ENCODE measurements at places on chromosomes 11 and 22. TPM values are rescaled to one million over a fixed set of nuclear protein-coding genes. Genes with fewer than 3 reads are reported as not detected.

- H3K27ac ChIP-seq: no peak overlapping the region
- H3K4me1 ChIP-seq: peaks cover 11% of the 10 kb centered on the region
- no peak overlapping the region for H3K4me3 ChIP-seq
- H3K27me3 ChIP-seq: no peaks in the 10 kb centered on the region
- peaks cover 25% of the 10 kb centered on the region for H3K36me3 ChIP-seq
- peak; percentile 57 for DNase-seq
These were observed 28.5 kb downstream of the MAFF start for GRCh38 chr22:38230108-38230825.

DNA sequence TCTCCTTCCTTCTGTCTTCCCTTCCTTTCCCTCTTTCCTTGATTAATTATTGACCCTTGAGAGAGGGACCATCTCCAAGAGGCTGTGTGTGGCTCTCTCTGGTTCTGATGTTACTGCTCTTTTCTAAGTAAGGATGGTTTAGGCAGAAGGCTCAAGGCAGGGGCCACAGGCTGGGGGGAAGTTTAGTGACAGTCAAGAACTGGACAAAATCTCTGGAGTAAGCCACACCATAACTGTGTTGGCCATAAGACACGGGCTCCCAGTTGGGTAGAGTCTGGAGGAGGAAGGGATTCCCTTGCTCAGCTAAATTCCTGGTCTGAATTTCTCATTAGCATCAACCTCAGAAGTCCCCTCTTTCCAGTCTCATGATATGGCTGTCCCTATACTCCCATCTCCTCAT, 74.7 kb downstream of the BUD13 start:
- H3K4me3 ChIP-seq: no peak overlapping the region
- H3K36me3 ChIP-seq: no peaks in the 10 kb centered on the region
- no peak overlapping the region for H3K27ac ChIP-seq
- H3K27me3 ChIP-seq: peaks cover 15% of the 10 kb centered on the region
- H3K4me1 ChIP-seq: peaks cover under 1% of the 10 kb centered on the region

DNA sequence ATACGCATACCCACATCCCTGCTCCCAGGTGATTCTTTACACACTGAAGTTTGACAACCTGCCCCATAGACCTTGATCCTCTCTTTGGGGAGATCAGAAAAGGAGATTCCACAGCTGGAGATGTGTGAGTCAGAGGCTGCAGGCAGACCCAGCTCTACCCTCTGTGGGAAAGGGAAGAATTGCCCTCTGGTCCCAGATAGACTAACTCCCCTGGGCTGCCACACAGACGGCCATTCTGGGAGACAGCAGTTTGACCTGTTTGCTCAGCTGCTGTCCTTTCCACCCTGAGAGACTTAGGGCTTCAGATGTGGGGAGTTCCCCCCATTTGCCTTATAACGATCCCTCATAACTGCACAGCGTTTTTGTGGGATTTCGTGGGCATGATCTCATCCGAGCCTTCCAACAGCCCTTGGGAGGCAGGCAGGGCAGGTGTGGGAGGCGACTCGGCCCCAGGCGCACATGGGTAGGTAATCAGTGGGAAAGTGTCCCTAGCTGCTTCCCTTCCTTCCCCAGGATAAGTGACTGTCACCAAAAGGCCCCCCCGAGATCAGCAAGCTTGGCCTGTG, 14.1 kb downstream of the FAM83F start:
- H3K36me3 ChIP-seq: no peaks in the 10 kb centered on the region
- H3K4me3 ChIP-seq: no peak overlapping the region
- no peak overlapping the region for H3K27ac ChIP-seq
- H3K27me3 ChIP-seq: peaks cover 4% of the 10 kb centered on the region
- DNase-seq: no peak

Gene PPP1R14B
- 106 TPM for total RNA-seq

DNA sequence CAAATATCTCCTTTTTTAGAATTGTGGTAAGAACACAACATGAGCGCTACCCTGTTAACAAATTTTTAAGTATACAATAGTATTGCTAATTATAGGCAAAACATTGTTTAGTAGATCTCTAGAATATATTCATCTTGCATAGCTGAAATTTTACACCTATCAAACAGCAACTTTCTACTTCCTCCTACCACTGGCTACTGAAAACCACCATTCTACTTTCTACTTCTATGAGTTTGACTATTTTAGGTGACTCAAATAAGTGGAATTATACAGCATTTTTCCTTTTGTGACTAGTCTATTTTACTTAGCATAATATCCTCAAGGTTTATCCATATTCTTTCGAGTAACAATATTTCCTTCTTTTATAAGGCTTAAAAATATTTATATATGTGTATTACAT, 128.4 kb downstream of the FAM76B start:
- no peaks in the 10 kb centered on the region for H3K4me1 ChIP-seq
- no peaks in the 10 kb centered on the region for H3K27me3 ChIP-seq
- H3K4me3 ChIP-seq: no peak overlapping the region
- H3K36me3 ChIP-seq: no peaks in the 10 kb centered on the region

Gene ZDHHC13
- 15.7 TPM for total RNA-seq

Gene RTN4RL2
- 0.42 TPM for total RNA-seq

DNA sequence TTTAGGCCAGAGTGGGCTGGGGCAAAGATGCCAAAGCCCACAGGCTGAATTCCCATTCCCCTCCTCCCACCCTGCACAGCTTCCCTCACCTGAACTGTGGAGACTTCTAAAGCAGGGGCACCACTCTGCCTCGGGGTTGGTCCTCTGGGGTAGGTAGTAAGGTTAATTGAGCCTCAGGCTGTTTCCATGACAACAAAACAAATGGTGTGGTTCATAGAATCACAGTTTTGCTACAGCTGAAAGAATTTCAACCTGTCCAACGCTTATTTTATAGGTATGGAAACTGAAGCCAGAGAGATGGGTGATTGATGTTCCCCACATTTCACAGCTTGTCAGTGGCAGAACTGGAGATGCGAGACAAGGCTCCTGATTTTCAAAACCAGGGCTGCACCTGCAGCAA, 109.5 kb downstream of the SNX19 start:
- no peaks in the 10 kb centered on the region for H3K36me3 ChIP-seq
- no peak for DNase-seq
- no peak overlapping the region for H3K4me3 ChIP-seq
- H3K27me3 ChIP-seq: no peaks in the 10 kb centered on the region
- H3K27ac ChIP-seq: no peak overlapping the region

Gene SLC22A6
- not detected for total RNA-seq

Gene SLC37A2
- total RNA-seq: 4.3 TPM

Gene PRODH
- total RNA-seq: 3.3 TPM

Gene OR2AG2
- total RNA-seq: 0.05 TPM

DNA sequence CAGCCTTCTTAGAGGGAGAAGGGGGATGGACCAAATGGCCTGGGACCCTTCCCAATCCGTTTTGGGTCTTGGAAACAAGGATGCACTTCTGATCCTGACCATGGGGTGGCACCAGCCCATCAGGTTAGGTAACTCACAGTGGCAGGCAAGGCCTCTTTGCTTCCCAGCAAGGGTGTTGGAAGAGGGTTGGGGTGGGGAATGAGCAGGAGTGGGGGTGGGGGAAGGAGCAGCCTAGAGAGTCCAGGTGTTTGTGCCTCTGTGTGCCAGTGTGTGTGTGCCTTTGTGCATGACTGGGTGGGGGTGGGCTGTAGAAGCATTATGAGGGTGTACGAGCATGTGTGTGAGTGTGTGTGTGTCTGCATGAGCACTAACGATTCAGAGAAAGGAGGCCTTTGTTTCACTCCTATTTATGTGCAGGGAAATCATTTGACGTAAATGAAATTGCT, 213.1 kb downstream of the INSC start:
- H3K4me3 ChIP-seq: no peak overlapping the region
- no peaks in the 10 kb centered on the region for H3K36me3 ChIP-seq
- no peaks in the 10 kb centered on the region for H3K4me1 ChIP-seq
- peak; percentile 2 for DNase-seq
- H3K27me3 ChIP-seq: no peaks in the 10 kb centered on the region

Gene MS4A12
- total RNA-seq: 0.05 TPM

- H3K36me3 ChIP-seq: no peaks in the 10 kb centered on the region
- H3K4me1 ChIP-seq: peaks cover 27% of the 10 kb centered on the region
- no peak overlapping the region for H3K4me3 ChIP-seq
These were observed 42.1 kb upstream of the KLHL35 start for GRCh38 chr11:75474878-75475766.

Gene PRRG4
- total RNA-seq: 3.1 TPM

Gene MN1
- total RNA-seq: 0.47 TPM

DNA sequence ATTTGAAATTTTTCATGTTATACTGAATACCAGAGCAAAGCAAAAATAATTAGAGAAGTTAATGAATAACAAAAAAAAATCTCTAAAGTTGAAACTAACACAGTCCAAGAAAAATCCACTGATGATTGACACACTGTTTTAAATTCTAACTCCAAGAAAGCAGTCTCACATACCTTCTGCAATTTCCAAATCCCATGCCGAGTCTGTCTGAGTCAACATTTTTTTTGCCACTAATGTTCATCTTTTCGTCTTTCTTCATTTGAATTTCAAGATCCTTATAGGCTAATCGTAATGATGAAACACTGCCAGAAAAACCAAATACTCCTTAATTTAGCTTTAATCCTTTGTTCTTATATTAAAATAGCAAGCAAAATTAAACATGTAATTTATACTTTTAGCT, 39.5 kb downstream of the ARFGAP3 start:
- no peaks in the 10 kb centered on the region for H3K4me1 ChIP-seq
- no peak for DNase-seq
- H3K4me3 ChIP-seq: no peak overlapping the region
- H3K27ac ChIP-seq: no peak overlapping the region

GRCh38 chr22:29205594-29206371, at the start of gene EMID1:
Gene EMID1, plus strand, starts transcription at chr22:29205896. Its CDS starts 143 bp downstream, at chr22:29206039.
- H3K36me3 ChIP-seq: no peaks in the 10 kb centered on the region
- H3K4me1 ChIP-seq: peaks cover 55% of the 10 kb centered on the region
- H3K27ac ChIP-seq: no peak within 1 kb of the TSS

DNA sequence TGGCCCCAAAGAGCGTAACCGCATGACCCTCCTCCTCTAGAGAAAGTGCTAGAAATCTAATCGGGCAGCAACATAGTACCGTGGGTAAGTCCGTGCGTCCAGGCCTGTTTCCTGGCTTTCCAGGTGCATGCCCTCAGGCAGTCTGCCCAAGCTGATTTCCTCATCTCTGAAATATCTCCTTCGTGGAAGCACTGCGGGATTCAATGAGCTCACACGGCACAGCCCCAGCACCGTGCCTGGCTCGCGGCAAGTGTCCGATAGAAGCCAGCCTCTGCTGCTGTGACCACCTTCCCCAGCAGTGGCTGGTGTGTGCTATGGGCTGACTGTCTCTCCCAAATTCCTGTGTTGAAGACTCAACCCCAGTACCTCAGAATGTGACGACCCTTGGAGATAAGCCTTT, 20.7 kb downstream of the RPUSD4 start:
- H3K4me3 ChIP-seq: no peak overlapping the region
- H3K27me3 ChIP-seq: no peaks in the 10 kb centered on the region

Gene OR5A1
- not detected for total RNA-seq

Gene SEPTIN3
- 0.90 TPM for total RNA-seq

Gene CRYBB3
- total RNA-seq: 0.09 TPM

- H3K4me3 ChIP-seq: no peak overlapping the region
- no peak for DNase-seq
- H3K4me1 ChIP-seq: no peaks in the 10 kb centered on the region
- H3K27me3 ChIP-seq: no peaks in the 10 kb centered on the region
- H3K36me3 ChIP-seq: peaks cover 29% of the 10 kb centered on the region
These were observed 31.5 kb downstream of the KIAA0930 start for GRCh38 chr22:45208993-45209838.

- no peak overlapping the region for H3K4me3 ChIP-seq
- no peaks in the 10 kb centered on the region for H3K27me3 ChIP-seq
- peaks cover 56% of the 10 kb centered on the region for H3K4me1 ChIP-seq
- no peak for DNase-seq
- H3K36me3 ChIP-seq: no peaks in the 10 kb centered on the region
These were observed 18.7 kb upstream of the BID start for GRCh38 chr22:17792854-17793434.

Gene NAV2
- 2.0 TPM for total RNA-seq

Gene SULT4A1
- 0.09 TPM for total RNA-seq

DNA sequence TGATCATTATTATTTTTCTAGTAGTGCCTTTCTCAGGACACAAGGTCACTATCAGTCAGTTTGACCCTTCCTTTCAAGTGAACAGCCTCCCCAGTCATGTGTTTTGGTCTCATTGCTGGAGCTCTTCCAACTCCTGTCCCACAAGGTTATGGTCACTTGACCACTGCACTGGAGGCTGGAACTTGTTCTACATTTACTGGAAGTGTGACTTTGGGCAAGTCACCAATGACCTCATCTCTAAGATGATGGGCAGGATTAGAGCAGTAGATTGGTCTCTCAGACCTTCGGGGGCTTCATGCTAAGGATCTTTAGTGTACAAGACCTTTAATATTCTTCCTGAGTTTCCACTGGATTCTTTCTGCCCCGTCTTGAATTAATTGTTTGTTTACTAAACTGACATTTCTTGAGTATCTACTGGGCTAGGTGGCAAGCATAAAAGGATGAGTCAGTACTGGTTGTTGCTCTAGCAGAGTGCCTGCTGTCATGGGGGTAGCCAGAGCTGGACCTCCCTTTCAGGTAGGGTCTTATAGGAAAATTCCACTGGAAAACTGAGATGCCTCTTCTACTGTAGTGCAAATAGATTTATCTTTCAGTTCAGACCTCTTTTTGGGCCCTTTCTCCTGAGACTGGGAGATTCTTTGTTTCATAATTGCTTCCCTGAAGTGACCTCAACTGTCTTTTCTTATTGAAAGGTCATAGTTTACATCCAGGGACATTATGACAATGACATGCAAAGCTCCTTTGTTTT, 106.8 kb downstream of the GRAMD1B start:
- no peaks in the 10 kb centered on the region for H3K36me3 ChIP-seq
- no peak overlapping the region for H3K27ac ChIP-seq
- H3K4me1 ChIP-seq: no peaks in the 10 kb centered on the region
- no peaks in the 10 kb centered on the region for H3K27me3 ChIP-seq
- no peak overlapping the region for H3K4me3 ChIP-seq
- no peak for DNase-seq

DNA sequence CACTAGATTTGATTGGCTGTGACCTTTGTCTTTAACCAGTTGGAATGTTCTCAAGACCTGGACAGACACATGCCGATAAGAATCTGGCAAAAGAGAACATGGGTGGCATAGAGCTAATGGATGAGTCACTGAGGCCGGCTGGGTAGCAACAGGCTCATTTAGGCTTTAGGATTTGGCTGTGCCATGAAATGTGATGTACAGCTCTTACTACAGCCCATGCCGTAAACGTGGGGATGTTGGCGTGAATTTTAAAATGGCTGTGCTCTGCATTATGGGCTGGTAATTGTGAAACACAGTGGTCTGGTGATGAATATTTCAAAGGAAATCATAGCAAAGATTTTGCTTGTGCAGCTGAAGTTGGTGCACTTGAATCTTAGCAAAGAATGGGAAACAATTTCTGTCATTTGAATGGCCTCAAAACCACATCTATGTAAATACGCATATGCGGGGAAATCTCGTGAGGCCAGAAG, 332.4 kb downstream of the TBC1D22A start:
- no peak for DNase-seq
- no peaks in the 10 kb centered on the region for H3K36me3 ChIP-seq
- no peaks in the 10 kb centered on the region for H3K27me3 ChIP-seq
- H3K4me3 ChIP-seq: no peak overlapping the region
- H3K4me1 ChIP-seq: no peaks in the 10 kb centered on the region

Gene SHANK2
- total RNA-seq: 0.14 TPM

- H3K27me3 ChIP-seq: no peaks in the 10 kb centered on the region
- H3K36me3 ChIP-seq: no peaks in the 10 kb centered on the region
- H3K27ac ChIP-seq: no peak overlapping the region
- DNase-seq: no peak
These were observed 72.6 kb downstream of the USP35 start for GRCh38 chr11:78261367-78261766.

Gene GUCD1
- 65.9 TPM for total RNA-seq

Gene MYRF
- 0.09 TPM for total RNA-seq

Gene FGF19
- total RNA-seq: 0.09 TPM
